ENCODE measurements at places on chromosomes 12 and 14. TPM values are rescaled to one million over a fixed set of nuclear protein-coding genes. Genes with fewer than 3 reads are reported as not detected.

GRCh38 chr14:94561656-94562010, 391 bp downstream of the SERPINA4 start:
- no peak for DNase-seq

TSHR gene
- 0.41 TPM for total RNA-seq

DNA sequence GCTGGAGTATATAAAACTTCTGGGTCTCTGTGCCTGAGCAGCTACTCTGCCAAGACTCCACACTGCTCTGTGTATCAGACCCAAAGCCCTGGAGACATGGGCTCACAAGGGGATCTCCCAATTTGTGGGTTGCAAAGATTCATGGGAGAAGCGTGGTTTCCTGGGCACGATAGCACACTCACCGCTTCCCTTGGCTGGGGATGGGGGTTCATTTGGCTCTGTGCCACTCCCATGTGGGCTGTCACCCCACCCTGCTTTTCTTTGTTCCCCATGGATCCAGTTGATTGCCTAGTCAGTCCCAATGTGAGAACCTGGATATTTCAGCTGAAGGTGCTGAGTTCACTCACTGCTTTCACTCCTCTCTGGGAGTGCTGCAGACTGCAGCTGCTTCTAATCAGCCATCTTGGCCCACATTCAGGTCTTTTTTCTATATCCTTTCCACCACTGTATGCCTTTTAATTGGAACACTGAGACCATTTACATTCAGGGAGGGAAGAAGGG, 40.0 kb upstream of the PCNX4 start:
- no peak for DNase-seq

DNA sequence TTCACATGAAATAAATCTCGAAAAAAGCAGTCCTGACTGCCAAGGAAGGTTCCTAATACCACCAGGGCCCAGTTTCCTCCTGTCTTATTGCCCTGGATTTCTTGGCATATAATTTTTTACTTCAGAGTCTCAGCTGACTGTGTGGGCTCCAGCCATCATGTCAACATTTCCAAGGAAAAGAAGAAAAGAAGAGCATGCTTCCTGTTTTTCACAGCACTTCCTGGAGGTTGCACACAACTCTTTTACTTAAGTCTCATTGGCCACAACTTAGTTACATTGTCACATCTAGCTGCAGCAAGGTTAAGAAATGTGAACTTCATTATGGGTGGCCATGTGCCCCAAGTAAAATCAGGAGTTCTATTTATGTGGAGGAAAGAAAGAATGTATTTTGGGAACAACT, 24.3 kb downstream of the DACT1 start:
- no peak for DNase-seq

GRCh38 chr12:39440101-39440500, 2.8 kb downstream of the KIF21A start:
- DNase-seq = no peak

- no peak for DNase-seq
Measured at GRCh38 chr14:100846309-100846859, 20.5 kb downstream of the MEG3 start.

GRCh38 chr12:115882936-115883335, 394.6 kb downstream of the MED13L start:
- DNase-seq = no peak

CABP1 gene
- total RNA-seq = 2.0 TPM

- DNase-seq = peak; percentile 0
Measured at GRCh38 chr12:34401659-34402227, 379.4 kb downstream of the ALG10 start.

GRCh38 chr14:104541905-104542465, 37.6 kb upstream of the C14orf180 start:
- no peak for DNase-seq

DNA sequence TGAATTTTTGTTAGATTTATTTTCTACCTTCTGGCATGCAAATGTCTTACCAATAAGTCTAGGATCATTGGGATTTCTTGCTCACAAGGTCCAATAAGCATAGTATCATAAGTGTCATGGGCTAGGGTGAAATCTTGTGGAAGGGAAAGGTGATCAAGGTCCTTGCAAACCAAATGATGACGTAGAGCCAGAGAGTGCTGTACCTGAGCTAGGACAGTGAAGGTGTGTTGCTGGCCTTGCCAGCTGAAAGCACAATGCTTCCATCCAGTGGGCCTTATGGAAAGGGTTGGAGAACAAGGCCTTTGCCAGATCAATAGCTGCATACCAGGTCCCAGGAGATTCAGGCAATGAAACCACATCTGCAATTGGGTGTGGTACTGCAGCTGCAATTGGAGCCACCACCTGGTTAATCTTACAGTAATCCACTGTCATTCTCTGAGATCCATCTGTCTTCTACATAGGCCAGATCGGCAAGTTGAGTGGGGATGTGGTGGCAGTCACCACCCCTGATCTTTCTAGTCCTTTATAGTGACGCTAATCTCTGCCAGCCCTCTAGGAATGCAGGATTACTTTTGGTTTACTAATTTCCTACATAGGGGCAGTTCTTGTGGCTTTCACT, 208.9 kb upstream of the MYL2 start:
- no peak for DNase-seq

DNA sequence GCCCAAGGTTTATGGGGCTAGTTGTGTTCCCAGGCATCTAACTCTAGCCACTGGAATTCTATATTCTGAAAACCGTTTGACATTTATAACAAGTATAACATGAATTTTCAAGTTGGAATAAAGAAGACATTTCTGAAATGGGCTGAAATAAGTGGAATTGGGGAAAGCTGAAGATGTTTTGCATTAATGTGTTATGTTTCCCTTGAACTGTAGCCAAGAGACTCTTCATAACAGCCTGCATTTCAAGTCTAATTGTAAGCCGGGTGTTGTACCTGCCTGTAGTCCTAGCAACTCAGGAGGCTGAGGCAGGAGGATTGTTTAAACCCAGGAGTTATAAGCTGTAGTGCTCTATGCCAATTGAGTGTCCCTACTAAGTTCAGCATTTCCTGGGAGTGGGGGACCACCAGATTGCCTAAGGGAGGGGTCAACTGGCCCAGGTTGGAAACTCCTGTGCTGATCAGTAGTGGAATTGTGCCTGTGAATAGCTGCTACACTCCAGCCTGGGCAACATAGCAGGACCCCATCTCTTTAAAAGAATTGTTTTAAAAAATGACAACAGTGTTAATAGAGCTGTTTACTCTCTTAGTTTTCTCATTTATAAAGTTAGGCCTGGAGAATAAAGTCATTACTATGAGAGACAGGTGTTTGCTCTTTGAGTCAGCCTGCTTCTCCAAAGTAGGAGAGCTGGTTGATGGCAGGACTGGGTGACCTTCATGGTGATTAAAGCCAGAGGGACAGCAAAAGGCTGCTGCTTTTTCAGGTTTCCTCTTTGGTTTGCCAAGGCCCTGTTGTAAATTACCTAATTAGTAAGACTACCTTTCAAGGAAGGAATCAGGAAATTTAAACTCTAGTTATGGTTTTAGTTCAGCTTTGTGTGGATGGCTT, 483.6 kb upstream of the RGS6 start:
- DNase-seq = no peak

- DNase-seq = peak; percentile 52
Measured at GRCh38 chr14:93430315-93431035, at the start of gene UNC79. TSS of gene UNC79 (plus strand) at chr14:93430939. CDS start at chr14:93431030, 91 bp downstream.

FERMT2 gene
- total RNA-seq = 75.8 TPM

GRCh38 chr12:112537710-112538396, 119.1 kb downstream of the PTPN11 start:
- DNase-seq = no peak

DNA sequence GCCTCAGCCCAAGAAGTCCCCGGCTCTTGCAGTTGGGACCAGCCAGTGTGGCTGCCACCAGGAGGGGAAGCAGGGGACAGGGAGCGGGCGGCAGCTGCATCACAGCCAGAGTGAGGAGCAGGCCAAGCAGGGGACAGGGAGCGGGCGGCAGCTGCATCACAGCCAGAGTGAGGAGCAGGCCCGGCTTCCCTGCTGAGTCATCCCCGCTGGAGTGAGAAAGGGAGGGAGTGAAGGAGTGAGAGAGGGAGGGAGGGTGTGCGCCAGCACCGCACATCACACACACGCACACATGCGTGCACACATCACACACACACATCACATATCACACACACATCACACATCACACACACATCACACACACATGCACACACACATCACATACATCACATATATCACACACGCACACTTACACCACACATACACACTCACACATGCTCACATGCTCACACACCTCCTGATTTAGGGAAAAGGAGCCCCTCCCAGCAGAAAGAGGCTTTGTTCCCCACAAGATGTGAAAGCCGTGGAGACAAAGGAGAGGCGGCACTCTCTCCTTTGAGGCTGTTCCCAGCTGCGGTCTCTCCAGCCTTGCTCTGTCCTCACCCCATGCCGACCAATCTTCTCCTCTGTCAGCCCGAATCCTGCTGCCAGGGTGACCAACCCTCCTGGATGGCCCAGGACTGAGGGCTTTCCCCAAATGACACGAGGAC, 16.7 kb upstream of the ZDHHC22 start:
- no peak for DNase-seq

DNA sequence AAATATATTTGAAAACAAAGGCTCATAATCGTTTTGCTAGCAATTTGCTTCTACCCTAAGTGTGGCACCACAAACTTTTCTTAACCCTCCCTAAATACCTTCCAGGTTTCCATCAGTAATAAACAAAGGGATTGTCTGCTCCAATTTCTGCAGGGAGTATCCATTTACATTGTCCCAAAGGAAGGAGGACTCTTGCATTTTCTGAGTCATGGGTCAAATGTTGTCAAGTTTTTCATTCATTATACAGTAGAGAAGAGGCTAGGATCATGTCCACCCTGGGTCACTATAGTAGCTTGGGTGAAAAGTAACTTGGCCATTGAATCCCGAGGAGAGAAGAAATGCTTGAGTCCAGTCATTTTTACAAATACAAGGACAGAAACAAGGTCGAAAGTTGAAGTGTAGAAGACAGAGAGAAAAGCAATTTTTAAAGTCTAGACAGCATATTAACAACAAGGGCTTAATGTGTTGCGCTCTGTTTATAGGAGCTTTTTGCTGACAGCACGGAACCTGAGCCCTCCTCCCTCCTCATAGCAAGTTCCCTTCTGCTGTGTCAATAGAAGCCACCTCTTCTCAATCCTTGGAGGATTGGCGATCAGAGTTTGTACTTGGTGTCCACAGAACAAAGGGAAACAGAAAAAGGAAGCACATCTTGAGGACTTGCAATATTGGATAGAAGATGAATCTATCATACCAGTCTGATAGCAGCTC, 53.1 kb downstream of the TMEM30B start:
- DNase-seq = no peak
